ENCODE measurements at places on chromosomes 16 and 17. TPM values are rescaled to one million over a fixed set of nuclear protein-coding genes. Genes with fewer than 3 reads are reported as not detected.

Gene SLC38A8
- not detected for polyA plus RNA-seq

- DNase-seq = peak; percentile 64
These were observed 1.7 kb upstream of the SLC16A11 start for GRCh38 chr17:7045492-7046126.

GRCh38 chr16:20401475-20402016 is 3.0 kb downstream of the PDILT start:
- no peak for DNase-seq

DNA sequence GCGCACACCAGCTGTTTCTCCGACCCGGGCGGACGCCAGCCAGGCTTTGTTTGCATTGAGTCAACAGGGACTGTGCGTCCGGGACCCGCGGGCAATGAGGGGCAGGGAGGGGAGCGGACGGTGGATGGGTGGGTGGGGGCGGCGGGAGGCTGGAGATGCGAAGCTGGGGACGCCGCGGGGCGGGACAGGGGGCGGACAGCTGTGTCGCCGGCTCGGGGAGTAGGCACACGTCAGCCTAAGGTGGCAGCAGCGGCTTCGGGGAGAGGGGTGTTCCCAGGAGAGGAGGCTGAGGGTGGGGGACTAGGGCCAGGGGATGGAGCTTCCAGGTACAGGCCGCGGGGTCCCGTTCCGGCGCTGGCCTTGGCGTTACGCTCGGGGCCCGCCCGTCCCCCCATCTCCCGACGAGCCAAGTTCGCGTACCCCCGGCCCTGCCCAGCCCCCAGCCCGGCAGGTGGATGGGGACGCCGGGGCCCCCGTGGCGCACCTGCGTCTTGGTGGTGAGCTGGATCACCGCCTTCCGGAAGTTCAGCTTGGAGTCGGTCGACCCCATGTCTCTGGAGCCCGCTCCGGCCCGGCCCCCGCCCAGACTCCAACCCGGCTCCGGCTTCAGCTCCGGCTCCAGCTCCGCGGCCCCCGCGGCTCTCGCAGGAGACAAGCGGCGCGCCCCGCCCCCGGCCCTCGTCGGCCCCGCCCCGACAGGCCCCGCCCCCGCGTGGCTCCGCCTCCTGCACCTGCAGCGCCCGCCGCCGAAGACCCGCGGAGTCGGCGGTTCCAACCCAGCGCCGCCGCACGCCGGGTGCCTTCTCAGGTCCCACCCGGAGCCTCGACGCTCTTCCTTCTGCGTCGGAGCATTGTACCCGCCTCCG is at the start of gene HID1:
TSS of gene HID1 (minus strand) at position 653 of the 866 bp plus-strand sequence. CDS start at position 550, 103 bp downstream.
- no peak for DNase-seq
